ENCODE measurements at places on chromosomes 11 and 22.

- DNase-seq, result no peak
Measured at GRCh38 chr11:94152678-94153065, 24.0 kb downstream of the PANX1 start.

- DNase-seq, result peak; percentile 46
Measured at GRCh38 chr22:25110846-25111578, 88.6 kb upstream of the CRYBB3 start.

- DNase-seq, result no peak
Measured at GRCh38 chr11:2164861-2165555, 4.0 kb upstream of the INS start.

DNA sequence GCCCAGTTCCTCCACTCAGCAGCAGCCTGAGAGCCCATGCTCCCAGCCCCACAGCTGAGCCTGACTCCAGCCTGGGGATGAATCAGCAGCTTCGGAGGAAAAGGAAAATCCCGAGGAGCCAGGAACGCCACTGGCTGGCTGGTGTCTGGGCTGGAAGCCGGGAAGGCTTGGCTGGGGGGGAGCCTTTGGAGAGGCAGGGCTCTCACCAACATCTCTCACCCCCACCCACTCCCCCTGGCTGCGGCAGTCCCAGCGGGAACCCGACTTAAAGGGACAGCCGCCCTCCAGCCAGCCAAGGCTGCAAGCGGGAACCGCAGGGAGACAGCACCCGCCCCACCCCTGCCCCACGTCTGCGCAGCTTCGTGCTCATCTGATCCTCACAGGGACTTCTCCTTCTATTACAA, 28.4 kb downstream of the KIAA0930 start:
- DNase-seq, result no peak

- DNase-seq, result no peak
Measured at GRCh38 chr11:73469401-73469800, 93.2 kb downstream of the RELT start.

DNA sequence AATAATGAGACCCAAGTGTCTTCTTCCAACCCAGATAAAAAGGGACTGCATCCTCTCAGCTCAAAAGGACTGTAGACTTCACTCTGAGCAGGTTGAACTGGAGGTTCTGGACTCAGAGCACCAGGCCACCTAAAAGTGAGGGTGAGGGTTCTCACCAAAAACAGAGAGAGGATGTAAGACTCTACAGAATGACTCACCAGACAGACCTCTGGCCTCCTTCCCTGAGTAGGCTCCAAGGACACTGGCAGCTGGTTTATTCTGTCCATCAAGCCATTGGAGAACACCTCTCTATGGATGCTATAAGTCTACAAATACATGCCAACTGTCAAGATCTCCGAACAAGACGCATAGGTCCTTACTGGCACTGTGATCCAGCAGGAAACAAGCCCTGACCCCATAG, 27.2 kb downstream of the FEZ1 start:
- no peak for DNase-seq

DNA sequence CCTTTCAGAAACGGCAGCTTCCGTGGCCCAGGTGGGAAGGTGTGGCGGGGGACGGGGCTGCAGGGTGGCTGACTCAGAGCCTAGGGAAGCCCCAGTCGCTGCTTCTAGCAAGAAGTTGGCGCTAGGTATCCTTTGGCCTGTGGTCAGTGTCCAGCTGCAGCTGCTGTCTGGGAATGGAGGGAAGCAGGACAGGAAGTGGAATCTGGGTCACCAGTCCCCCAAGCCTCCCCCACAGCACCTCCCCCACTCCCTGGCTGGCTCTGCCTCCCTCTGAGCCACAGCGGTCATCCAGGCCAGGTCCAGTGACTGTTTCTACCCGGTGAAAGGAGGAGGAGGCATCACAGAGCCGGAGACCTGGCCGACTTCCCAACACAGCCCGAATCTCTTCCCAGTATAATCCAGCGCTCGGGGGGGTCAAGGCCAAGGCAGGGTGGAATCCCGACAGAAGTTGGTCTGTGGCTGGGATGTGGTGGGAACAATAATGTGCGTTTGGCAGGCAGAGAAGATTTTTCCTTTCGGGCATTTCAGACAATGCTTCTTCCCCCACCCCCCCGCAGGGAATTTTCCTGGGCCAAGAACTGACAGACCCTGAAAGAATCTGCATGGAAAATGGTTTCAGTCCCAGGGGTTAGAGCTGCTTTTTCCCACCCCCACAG, 45.1 kb downstream of the C11orf96 start:
- no peak for DNase-seq

- no peak for DNase-seq
Measured at GRCh38 chr11:74860743-74861142, 88.1 kb downstream of the XRRA1 start.

GRCh38 chr11:81459766-81460306, 1273.8 kb downstream of the FAM181B start:
- DNase-seq, result no peak

GRCh38 chr22:22955276-22955798, 67.7 kb downstream of the IGLL5 start:
- DNase-seq, result no peak

DNA sequence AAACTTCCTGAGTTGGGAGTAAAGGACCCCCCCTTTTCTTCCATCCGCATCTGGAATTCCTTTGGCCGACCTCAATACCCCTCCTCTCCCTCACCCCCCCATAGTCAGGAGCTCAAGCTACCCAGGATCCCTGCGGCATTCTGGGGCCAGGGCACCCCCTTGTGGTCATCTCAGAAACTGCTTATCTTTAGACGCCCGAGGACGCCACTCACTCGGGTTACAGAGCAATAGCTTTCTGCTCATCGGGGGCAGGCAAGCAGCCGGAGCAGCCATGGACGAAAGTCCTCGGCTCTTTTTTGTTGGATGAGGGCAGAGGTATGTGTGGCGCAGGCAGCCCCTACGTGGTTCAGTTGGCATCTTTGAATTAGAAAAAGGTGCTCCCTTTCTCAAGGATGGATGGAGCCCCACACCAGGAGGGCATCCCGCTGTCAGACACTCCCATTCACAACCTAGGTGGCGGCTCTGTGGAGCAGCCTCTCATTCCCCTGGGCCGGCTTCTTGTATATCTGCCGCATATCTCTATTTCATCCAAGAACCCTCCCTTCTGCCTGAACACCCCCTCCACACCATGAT, 2.3 kb downstream of the C1QTNF5 start:
- DNase-seq, result peak; percentile 48

DNA sequence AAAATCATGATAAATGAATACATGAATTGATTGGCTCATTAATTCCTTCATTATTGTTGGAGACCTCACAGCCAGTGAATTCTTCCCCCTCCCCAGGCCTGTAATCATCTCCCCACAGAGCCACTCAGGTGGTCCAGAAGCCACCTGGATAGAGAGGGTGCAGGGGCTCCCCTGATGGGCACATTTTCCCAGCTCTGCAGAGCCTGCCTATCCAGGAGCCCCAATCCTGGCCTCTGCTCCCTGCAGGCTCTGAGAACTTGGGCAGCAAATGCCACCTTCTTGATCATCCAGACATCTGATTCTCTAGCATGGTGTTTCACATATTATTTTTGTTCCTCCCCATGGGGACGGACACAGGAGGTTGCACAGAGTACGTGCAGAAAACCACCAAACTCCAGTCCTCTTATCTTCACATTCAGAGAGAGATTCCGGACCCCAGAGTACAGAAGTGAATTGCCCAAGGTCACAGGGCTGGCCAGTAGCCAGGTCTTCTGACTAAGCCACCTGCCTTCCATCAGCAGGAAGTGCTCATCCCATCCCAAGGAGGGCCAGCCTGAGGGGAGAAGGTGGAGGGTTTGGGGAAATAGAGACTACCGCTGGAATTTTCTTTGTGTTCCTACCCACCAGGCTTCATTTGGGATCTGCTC, 348.0 kb downstream of the BUD13 start:
- no peak for DNase-seq

DNA sequence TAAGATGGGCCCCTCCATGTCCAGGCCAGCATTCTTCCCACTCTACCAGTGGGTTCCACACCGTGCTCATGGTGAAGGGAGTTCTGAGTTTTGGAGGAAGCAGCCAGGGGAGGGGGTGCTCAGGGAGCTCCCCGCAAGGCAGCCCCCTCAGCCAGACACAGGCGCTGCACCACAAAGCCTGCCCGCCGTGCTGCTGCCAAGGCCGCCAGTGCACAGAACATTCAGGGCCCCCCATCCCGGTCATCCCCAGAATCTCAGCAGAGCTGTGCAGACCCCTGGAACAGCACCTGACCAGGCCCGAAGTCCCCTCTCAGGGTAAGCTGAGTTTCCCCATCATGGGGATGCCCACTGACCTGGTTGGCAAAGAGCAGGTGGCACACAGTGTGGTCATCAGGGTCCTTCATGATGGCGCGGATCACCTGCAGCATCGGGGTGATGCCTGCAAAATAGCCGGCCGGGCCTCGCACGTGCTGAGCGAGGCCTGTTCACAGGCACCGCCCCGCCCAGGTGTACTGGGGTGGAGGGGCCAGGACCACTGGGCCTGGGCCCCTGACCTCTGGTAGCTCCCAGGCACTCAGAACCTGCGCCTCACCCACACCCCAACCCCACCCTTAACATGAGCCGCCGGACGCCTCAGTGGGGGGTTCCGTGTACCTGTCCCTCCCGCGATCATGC, 12.4 kb upstream of the POLDIP3 start:
- DNase-seq, result no peak

DNA sequence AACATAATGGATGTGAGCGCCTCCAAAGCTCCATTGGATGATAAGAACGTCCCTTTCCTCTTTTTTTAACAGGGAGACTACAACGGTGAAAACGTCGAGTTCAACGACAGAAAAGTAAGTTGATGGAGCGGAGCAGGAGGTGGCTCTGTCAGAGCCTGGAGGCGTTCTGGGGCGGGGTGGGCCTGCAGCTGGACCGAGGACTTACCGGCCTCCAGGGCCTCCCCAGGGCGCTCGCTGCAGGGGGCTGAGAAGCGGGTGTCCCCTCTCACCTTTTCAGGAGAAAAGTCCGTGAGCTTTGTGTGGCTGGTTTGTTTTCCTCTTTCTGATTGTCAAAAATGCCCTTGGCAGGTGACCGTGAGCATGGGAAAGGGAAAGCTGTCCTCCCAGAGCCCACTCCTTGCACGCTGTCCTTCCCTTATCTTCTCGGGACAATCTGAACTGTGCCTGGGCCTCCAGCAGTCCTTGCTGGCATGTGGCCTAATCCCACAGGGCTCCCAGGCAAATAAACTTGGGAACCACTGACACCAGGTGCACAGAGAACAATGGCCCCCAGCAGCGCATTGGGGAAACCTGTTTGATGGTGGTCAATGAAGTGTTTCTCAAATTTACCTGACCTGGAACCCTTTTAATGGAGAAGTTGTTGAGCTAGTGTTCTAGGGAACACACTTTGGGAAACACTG, 38.4 kb downstream of the ANO1 start:
- no peak for DNase-seq

DNA sequence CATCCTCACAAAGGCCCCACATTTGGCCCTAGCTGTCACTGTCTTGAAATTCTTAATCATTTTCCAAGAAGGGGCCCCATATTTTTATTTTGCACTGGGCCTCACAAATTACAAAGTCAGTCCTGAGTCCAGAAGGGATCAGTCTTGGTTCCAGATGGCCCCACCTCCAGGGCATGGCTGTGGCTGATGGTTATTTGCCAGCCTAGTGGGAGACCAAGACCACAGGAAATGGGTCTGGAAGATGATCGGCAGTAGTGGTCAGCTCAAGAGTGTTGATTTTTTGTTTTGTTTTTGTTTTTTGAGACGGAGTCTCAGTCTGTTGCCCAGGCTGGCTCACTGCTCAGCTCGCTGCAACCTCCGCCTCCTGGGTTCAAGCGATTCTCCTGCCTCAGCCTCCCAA, 47.1 kb upstream of the EMID1 start:
- DNase-seq, result no peak

GRCh38 chr11:119115484-119116234, 5.7 kb upstream of the HINFP start:
- no peak for DNase-seq

DNA sequence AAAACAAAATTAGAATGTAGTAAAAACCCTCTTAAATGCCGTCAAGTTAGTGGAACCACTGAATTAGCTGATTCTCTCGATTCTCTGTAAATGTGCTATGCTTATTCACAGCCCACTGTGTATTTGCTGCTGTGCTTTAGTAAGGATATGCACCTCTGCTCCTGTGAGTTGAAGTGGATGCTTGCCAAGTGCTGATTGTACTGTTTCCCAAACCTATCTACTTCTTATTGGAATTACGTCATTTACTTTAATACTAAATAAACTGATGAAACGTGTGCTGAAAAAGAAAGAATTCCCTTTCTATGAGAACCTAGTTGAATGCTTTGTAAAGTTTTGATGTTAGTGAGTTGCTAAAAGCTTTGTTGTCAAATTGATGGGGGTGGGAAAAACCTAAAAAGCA, 158.4 kb downstream of the LRRC4C start:
- no peak for DNase-seq

DNA sequence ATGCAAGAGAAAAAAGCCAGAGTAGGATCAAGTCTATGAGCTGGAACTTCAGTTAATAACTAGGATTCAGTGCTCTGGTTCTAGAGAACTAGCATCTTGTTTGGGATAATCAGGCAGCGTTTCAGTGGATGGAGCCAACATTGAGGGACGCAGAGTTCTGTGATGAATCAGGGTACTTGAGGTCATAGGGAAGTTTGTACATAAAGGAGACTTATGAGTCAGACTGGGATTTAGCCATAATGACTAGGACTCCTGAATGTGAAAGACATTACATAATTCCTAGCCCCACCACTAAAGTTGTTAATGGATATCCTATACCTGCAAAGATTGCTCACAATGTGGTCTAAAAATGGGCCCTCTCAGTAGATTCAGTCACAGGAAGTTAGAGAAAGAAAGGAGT, 6.8 kb downstream of the SLN start:
- DNase-seq, result no peak

DNA sequence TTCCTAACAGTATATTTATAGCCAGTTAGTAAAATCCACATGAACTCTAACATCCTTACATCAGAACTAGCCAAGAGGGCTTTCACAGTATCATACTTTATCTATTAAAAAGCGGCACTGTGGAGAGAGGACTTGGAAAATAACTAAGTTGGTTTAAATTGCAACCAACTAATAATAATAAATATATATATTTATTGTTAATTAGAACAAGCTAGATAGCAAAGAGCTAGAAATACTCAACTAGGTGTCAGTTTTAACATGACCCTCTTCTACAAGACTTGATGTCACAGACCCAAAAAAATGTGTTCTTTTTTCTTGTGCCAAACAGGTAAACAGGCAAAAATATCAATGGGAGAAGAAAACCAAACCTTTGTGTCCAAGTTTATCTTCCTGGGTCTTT, at the start of gene OR2D3:
Gene OR2D3 (plus strand): TSS at position 301 of the 400 bp plus-strand sequence. CDS start 0 bp downstream, at position 301.
- no peak for DNase-seq

DNA sequence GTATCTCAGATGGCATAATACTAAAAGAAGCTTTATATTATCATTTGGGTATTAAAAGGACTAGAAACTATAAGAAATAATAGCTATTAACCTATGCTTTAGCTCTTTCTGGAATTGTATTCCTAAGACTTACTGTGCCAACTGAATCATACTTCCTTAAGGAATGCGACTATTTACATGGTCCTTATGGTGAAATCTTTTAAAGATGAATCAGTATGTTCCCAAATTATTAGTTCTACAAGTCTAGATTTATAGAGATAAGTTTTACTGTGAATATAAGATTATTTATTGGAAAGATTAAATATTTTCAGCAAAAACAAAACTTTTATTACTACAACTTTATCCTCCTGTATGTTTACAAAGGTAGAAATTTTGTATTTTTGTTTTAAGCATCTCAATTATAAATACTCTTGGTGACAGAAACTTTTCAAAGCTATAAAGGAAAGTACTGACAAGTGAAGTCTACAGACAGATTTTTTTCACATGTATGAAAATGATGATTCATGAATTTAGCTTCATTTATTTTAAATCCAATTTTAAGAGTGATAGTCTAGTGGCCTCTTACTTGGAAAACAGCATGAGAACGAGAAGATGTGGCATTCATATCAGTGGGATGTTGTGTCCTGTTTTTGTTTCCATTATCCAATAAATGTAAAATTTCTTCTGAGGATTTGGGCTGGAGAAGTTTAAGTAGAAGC, 17.8 kb downstream of the KIF18A start:
- no peak for DNase-seq
